ENCODE measurements at places on chromosomes 5 and 9.
A peak's percentile ranks its signal among the peaks of the same experiment; 100 is the strongest.

GRCh38 chr9:129178568-129179382, 714 bp upstream of the IER5L start:
- DNase-seq: no peak

DNA sequence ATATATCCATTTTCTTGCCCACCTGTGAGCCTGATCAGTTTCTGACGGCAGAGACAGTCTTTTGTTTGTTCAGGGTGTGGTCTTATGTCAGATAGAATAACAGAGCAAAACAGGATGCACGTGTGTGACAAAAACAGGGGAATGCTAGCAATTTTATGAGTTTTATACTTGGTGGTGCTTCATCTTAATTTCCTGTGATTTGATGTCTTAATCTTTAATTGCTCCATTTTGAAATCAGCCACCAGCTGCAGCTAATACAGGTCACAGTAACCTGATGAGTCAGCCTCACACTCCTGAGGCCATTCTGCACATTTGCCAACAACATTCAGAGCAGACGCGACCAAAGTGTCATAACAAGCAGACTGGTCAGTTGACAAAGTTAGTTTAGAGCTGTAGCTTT, 42.3 kb upstream of the JMY start:
- no peak for DNase-seq

DNA sequence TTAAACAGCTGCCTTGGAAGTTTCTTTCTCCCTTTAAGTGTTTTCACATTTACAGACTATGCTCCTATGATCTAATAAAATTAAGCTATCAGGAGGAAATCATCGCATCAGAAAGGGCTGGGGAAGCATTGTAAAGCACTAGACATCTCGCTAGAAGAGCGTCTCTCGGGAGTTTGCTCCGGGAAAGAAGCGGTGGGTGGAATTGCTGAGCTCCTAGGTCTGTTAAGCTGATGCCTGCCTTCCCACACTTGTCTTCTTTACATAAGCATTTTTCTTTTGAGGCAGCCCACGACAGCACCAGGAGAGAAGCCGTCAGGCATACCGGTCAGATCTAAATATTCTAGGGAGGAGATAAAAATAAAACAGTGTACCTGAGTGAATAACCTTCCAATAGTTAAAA, 541.7 kb upstream of the TUSC1 start:
- DNase-seq: no peak

DNA sequence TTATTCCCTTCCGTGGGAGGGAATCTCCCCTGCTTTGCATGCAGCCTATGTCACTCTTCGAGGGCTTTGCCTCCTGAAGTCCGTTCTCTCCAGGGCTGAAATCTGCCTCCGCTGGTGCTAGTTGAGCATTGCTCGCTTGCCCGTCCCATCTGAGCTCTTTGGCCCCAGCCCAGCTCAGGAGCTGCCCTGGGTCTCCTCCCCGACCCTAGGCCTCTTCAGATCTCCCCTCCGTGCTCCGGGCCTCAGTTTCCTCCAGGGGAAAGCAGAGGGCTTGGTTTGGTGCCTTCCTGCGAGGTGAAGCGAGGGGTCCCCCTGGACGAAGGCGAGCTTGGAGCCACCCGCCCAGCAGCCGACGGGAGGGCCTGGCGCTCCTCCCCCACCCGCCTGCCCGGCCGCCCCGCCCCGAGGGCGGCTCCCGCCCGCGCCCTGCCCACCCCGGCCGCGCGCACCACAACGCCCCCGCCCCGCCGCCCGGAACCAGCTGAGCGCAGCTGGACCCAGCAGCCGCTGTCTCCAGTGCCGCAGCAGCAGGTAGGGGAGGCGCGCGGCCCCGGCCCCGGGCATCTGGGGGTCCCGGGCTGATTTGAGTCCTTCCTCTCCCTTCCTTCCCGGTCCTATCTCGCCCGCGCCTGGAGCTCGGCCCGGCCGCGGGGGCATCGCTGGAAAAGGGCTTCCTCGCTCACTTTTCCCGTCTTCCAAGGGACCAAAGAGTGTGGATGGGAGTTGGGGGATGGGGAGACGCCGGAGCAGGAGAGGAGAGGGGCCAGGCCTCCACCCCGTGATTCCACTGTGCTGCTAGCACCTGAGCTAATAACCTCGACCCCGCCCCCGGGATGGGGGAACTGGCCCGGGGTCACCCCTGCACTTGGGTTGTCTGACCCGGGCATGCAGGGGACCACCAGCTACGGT, at the start of gene GSN:
TSS of gene GSN (plus strand) at position 474 of the 909 bp plus-strand sequence. CDS start 33,810 bp downstream, outside the sequence.
- no peak for DNase-seq

GRCh38 chr5:76114179-76114851, 31.1 kb downstream of the SV2C start:
- no peak for DNase-seq

DNA sequence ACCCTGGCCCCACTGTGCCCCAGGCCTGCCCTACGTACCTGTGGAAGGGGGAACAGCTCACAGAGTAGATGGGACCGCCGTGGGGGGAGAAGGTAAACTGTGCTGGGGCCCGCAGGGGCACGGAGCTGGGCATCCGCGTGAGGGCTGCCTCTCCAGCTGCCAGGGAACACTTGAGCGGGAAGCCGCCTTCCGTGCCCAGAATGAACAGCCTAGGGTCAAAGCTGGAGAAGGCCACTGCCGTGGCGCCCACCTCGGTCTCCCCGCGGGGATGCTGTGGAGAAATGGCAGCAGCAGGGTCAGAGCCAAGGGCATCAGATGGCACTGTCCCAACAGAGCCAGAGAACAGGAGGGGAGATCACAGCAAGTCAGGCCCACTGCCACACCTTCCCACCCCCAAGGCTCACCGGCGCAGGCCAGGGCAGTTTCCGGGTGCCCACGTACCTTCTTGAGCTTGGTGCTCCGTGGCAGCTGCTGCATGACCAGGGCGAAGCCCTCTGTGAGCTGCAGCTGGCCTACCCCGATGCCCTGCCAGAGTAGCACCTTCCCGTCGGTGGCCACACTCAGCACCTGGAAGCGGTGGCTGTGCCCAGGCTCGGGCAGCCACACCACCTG, 21.9 kb downstream of the DYNC2I2 start:
- DNase-seq: no peak

DNA sequence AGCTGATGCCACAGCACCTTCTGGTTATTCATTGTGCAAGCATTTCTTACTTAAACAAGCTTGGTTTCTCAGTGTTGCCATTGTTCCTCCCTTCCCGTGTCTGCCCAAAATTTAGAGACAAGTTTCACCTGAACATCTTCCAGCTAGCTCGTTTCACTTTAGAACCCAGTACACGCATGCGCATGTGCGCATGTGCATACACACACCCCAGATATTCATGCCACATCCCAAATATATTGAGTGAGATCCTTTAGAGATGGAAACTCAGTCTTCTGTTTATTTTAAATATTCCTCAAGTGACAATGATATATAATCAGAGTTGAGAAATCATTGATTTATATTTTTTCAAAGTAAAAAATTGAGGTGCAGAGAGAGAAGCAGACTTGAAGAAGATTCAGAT, 147.6 kb downstream of the PLK2 start:
- DNase-seq: no peak

DNA sequence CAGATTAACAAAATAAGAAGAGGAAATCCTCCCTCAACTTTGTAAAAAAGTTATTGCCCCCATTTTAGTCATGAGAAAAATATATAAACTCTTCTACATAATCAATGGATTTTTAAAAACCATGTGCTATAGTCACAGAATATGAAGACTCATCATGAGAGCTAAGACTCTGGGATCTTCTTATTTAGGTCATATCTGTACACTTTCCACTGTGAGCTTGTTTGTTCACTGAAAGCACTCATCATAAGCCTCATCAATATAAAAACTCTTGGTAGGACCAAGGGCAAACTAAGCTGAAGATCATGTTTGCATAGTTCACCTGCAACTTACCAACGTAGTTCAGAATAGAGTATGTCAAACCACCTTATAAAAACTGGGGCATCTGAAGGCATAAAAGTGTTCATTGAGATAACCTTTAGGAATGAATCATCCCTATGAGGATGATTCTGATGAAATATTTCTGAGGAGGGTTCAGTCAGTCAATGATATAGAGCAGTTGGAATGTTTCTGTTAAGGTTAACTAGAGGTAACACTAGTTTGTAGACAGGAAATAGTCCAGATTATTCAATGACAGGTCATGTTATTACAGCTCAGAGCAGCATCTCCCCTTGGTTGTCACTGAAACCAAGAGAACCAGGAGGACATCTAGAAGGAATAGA, 289.9 kb upstream of the SMC2 start:
- DNase-seq: no peak

DNA sequence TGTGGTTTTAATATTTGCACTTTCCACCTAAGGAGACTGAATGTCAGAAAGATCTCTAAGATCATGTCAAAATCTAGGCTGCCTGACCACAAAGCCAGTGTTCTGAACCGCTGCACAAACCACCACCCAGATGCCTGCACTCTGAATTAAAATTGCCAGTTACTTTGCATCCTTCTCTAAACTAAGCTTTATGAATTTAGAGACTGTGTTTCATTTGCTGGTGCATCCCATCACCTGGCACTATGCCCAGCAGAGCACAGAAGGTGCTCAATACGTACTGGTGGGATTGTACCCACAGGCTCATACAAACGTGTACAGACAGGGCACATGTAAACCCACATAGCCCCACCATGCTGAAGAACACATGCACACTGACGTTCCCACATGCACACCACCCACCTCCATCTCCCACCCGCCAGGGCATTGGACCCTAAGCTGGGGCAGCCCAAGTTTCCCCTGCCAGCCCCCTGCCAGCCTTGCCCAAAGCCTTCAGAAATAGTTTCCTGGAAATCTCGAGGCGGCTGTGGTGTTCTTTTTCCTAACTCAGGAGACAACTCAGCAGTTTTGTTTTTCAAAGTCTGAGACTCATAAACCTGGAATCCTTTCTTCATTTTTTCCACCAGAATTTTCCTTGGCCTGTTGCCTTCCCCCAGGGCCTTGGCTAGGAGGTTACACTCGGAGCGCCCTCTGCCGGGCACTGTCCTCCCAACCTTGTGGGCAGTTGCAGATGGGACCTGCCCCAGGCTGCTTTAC, 9.6 kb upstream of the TRAF1 start:
- DNase-seq: peak; percentile 63

DNA sequence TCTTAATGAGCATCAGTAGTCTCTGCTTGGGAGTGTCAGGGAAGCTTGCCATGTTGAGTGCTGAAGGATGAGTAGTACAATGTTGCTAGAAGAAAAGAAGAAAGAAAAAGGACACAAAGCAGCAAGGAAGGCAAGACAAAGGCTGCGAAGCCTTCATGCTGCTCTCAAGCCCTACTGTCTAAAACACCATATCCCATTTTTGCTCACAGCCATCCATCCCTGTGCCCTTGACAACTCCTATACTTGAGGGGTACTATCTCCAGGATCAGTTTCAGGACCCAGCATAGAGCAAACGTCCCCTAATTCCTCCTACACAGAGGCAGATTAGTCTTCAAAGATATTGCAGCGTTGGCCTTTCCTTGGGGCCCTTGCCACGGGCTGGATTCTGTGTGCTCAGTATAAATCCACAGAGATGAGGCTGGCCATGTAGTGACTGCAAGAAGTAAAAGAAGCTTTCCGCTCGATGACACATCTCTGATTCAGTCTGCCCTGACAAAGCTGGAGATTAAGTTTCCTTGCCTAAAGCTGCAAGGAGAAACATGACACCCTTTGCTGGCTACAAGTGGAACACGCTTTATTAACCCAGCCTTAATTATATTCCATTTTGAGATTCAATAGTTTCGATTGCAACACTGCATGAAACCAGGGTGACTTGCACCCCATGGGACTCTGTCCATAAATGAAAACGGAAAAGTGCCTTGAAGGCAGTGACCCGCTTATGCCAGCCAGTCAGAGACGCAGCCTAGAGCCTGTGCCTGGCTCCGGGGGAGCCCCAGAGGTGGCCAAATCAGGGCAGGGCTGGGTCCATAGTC, 304.6 kb downstream of the ACTL7B start:
- DNase-seq: no peak

DNA sequence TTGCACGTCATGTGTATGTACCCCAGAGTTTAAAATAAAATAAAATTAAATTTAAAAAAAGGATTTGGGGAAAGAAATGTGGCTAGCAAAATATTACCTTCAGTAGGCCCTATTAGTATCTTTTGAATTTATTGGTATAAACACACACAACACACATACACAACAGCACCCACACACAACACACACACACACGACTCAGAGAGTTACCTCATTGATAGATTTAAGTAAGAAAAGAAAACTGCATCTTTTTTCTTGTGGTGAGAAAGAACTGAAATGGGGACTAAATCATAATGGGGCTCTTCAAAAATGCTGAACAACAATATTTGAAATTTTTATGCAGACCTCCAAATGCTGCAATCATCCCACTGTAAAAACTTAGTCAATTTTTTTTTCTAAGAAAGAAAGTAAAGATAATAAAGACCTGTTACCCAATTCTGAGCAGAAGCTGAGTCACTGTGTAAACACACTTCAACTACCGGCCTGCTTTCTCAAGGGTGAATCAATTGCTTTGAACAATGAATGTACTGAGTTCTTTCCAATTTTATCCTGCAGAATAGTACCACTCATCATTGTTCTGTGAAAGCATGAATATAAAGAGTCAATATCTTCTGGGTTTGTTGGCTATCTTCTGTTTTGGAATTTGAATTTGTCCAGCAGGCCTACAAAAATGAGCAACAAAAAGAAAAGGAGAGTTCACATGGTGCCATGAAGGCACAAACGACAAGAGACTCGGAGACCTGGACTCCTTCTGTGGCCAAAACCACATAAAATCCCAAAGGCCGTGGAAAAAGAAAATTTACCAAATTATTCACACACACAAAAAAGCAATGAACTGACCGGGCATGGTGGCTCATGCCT, 57.9 kb upstream of the CCNG1 start:
- DNase-seq: peak; percentile 49

DNA sequence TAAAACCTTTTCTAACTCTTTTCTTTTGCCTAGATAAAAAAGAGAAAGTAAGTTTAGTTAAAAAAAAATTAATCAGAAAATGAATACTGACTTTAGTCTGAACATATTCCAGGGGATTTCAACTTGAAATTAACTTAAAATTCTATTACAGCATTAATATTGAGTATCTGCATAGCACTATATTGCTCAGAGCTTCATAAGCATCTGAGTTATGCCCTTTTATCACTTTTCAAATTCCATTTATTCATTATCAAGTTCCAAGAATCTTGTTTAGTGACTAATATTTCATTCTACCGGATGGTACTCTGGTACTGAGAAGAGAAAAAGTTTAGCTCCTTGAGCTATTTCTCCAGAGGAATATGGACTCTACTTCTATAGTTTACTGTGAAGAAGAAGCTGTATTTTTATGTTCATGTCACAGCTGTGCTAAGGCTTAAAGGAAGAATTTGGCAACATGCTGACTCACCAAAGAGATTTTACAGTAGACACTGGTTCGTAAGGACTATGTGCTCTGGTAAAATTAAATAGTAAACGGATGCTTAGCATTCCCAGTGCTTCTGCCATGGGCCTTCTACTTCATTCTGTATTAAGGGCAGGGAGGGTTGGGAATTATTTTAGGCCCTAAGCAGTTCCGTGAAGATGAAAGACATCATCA, 285.2 kb upstream of the SEMA6A start:
- no peak for DNase-seq

- no peak for DNase-seq
These were observed 142.9 kb downstream of the DMAC1 start for GRCh38 chr9:7656636-7657035.

- no peak for DNase-seq
These were observed 28.3 kb downstream of the CCDC69 start for GRCh38 chr5:151195622-151196021.

Measured in hematopoietic multipotent progenitor cell (in vitro differentiated cells).